ENCODE measurements at places on chromosomes 6 and 20. TPM values are rescaled to one million over a fixed set of nuclear protein-coding genes. Genes with fewer than 3 reads are reported as not detected.
A peak's percentile ranks its signal among the peaks of the same experiment; 100 is the strongest.

DNA sequence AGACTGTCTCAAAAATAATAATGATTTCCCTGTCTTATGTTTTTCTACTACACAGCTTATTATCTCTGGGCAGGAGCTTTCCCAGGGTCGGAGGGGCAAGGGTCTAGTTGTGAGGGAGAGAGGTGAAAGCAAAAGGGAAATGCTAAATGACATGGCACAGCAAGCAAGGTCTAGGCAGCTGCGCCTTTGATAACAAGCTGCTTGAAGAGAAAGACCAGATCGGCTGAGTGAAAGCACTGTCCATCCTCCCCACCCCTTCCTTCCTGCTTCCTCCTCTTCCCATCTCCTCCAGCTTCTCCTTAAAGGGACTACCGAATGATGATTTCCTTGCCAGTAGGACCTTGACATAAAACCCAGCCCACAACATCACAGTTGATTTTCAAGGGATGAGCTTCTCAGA is 158.1 kb upstream of the AKAP12 start:
- DNase-seq = no peak

- DNase-seq = no peak
Measured at GRCh38 chr6:128358244-128358776, 162.1 kb downstream of the PTPRK start.

GRCh38 chr20:62178316-62179161 is 4.3 kb upstream of the MTG2 start:
- no peak for DNase-seq

- no peak for DNase-seq
Measured at GRCh38 chr20:90651-91050, 3.2 kb downstream of the DEFB125 start.

- DNase-seq = no peak
Measured at GRCh38 chr6:31478186-31478950, 19.6 kb upstream of the MICB start.

DNA sequence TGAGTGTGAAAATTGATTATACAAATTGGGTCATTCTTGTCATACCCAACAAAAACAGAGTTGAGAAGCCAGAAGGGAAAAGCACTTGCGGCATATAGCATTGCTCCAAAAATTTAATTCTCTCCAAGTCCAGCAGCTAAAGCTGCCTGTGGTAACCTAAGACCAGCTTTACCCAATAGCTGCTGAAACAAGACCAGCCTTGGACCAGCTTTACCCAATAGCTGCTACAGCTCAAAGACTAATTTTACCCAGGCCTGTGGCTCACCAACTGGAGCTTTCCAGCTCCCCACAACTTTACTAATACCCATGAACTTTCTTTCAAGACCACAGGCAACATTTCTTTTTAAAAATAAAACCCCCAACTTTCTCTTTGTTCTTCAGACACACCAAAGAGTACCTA is 32.8 kb upstream of the ZNF133 start:
- no peak for DNase-seq

- no peak for DNase-seq
Measured at GRCh38 chr20:20427227-20427864, 59.4 kb downstream of the INSM1 start.

- DNase-seq = no peak
Measured at GRCh38 chr6:71446470-71446869, 157.9 kb downstream of the OGFRL1 start.

GRCh38 chr6:63475707-63476106 is 96.6 kb upstream of the LOC128125822 start:
- DNase-seq = no peak

DNA sequence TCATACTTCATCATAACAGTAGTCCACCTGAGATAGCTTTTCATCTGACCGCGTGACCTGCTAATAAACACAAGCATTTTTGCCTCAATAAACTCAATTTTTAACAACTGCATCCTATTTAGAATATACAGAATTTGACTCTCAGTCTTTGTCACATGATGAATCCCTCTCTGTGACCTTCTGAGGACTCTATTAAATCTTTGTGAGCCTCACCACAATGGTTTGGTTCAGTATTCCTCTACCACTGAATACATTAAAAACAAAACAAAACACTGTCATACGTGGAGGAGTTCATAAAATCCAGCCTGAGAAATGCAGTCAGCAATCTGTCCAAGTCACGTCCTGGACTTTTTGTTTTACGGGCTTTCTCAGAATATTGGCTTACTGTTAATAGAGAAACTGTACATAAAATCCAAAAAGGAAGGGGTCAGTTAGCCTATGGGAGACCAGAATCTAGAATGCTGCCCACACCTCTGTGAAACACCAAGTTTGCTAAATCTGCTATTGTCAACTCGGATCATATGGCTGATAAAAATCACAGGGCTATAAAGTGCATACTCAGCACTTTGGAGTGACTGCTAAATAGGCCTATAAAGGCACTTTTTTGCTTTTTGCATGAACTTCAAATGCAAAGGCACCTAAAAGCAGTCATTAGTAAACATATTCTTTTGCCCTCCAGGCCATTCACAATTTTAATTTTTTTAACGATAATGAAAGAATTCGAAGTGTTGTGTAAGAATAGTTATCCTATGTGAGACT is 190.3 kb upstream of the HDDC2 start:
- no peak for DNase-seq

DNA sequence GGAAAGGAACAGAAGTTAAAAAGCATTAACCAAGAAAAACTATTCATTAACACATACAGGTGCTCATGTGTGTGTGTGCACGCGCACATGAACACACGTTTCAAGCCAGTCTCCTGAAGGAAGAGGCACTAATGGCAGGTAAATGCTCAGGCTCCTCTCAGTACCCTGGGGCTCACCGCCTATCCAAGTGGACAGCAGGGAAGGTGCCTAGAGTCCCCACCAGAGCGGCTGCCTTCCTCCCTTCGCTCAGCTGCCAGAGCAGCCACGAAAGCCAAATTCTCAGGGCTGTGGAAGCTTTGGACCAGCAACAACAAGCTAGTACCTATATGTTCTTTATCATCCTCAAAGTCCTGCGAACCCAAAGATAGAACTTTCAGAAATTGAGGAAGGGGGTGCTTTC is 42.6 kb downstream of the PLCG1 start:
- peak; percentile 50 for DNase-seq

DNA sequence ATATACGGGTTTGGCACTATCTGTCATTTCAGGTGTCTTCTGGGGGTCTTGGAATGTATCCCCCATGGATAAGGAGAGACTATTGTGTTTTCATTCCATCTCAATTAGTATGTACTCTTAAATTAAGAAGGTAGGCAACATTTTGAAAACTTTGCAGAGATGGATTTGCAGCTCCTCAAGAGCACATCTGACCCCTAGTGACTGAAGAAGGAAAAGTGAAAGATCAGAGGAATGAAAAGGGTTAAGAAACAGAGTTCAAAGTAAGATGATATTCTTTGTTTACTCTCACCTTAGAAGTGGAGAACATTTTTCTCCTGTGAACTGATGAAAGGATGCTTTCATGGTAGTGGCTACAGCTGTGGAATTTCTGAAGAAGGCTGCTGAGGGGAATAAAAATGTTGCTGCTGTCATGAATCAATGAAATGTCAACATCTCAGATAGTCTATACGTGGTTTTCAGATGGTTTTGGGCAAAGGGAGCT is 41.5 kb downstream of the SH3BGRL2 start:
- DNase-seq = no peak

DNA sequence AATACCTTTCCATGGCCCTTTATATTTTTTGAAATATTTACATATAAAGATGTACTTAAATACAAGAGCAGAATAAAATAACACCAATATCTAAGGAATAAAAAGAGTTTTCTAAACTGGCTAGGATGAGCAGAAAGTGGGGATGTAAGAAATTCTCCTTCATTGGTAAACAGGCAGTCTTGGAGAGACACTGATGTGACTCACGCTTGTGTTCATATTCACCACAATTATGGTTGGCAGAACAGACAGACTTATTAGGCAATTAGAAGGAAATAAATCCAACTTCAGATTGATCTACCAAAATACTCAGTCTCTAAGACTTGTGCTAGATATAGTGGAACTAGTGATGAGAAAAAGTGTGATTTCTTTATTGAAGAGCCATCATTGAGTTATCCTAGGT is 463.7 kb downstream of the CDC5L start:
- DNase-seq = no peak

GRCh38 chr6:130187335-130188206 is 35.2 kb downstream of the SAMD3 start:
- no peak for DNase-seq

GRCh38 chr6:71908162-71908765 is 21.9 kb downstream of the RIMS1 start:
- no peak for DNase-seq

GRCh38 chr6:107657755-107658461 is 166.2 kb downstream of the SCML4 start:
- no peak for DNase-seq

DNA sequence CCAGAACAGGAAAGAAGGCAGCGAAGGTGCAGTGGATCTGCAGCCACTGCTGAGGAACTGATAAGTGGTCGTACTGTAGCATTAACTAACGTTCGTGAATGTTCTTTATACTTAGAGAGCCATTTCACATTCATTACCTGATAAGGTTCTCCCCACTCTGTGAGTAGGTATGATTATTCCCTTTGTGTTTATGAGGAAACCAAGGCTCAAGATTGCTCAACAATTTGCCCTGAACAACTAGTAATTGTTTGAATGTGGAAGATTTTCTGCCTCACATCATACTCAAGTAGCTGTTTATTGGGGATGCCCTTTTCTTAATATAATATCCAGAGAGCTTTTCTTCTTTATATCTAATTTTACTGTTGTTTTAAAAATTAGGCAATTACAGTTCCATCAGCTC is 24.9 kb upstream of the ELOVL5 start:
- no peak for DNase-seq

- peak; percentile 77 for DNase-seq
Measured at GRCh38 chr6:113856625-113857555, at the start of gene MARCKS. MARCKS (plus strand) TSS chr6:113857345; CDS start chr6:113857746, 401 bp downstream.

DNA sequence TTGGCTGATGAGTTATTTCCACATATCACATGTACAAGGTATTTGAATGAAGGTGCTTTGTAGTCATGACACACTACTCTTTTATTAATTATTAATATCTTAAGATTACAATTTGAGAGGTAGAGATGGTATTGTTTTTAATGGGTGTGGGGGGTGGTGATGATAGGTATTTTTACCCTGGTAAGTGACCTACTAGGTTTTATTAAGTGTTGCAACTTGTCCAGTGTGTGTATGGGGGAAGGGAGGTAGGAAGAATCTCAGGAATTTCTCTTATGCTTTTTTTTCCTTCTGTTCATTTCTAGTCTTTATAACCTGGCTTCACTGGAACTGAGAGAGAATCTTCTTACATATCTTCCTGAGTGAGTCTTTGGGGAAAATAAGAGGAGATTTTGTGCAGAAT is 101.4 kb downstream of the LRRC1 start:
- no peak for DNase-seq

DNA sequence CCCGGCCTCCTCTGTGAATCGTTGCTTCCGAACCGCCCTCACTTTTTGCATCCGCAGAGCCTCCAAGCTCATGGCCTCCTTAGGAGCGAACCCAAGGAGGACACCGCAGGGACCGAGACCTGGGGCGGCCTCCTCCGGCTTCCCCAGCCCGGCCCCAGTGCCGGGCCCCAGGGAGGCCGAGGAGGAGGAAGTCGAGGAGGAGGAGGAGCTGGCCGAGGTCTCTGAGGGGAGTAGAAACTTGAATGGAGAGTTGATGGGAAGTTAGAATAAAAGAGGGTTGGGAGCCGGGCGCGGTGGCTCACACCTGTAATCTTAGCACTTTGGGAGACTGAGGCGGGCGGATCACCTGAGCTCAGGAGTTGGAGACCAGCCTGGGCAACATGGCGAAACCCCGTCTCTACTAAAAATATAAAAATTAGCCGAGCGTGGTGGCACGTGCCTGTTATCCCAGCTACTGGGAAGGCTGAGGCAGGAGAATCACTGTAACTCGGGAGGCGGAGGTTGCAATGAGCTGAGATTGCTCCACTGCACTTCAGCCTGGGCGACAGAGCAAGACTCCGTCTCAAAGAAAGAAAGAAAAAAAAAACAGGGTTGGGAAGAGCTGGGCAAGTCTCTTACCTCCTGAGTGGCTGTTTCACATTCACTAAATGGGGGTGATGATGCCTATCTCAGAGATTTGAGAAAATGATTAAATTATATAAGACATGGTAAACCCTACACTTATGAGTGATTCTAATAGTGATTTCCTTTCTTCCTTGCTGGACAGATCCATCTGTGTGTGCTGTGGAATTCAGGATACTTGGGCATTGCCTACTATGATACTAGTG is 805 bp downstream of the MSH5 start:
- no peak for DNase-seq

- DNase-seq = no peak
Measured at GRCh38 chr20:8190043-8190880, 58.2 kb downstream of the PLCB1 start.

GRCh38 chr6:20159781-20160540 is 52.3 kb downstream of the MBOAT1 start:
- no peak for DNase-seq

DNA sequence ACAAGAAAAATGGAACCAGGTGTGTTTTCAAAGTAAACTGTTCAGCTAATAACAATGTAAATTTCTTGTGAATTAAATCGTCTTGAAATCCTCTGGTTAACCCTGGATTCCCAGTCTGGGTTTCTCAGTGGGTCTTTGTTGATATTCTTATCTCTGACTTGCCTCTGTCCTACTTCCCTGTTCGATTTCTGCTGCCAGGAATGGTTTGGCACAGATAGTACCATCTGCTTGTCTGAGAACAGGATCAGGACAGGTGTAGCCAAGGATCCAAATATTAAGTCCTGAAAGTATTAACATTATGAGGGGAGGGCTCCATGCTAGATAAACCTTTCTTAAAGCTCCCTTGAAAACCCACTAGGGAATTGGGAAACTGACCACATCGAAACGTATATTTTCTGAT is 30.1 kb downstream of the ARFGEF2 start:
- DNase-seq = no peak

GRCh38 chr20:58377766-58378401 is 11.1 kb upstream of the VAPB start:
- DNase-seq = no peak

DNA sequence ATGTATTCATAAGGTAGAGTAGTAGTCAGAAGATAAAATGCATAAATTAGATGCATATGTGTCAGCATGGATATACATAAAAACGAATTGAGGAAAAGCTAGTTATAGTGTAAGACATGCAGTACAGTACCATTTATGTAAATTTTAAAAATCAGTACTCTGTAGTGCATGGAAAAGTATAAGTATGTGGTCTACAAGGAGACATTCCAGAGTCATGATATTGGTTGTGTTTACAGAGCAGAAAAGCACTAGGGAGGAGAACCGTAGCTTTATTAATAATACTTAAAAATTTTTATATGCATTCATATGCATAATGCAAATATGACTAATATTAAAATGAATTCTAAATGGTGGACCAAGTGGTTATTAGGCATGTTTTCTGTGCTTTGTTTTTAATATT is 220.0 kb downstream of the ZFAND3 start:
- DNase-seq = no peak

GRCh38 chr20:43549416-43550065 is 9.3 kb upstream of the SGK2 start:
- DNase-seq = no peak

The CLDN20 gene
- total RNA-seq = 0.68 TPM

The ELOVL2 gene
- total RNA-seq = not detected

The NCOA6 gene
- total RNA-seq = 37.6 TPM

The CST4 gene
- total RNA-seq = not detected

The ENTPD6 gene
- 38.1 TPM for total RNA-seq

The C6orf141 gene
- 13.7 TPM for total RNA-seq

The IYD gene
- 1.0 TPM for total RNA-seq

The PTPN1 gene
- 19.1 TPM for total RNA-seq

The EYS gene
- total RNA-seq = 0.04 TPM

The KIF25 gene
- 0.86 TPM for total RNA-seq
